Common myeloid progenitor, CD34-positive (primary cell): ENCODE measurements at places on chromosomes 3 and 15.

GRCh38 chr3:196039359-196039758 is 42.5 kb downstream of the TFRC start:
- DNase-seq: no peak

DNA sequence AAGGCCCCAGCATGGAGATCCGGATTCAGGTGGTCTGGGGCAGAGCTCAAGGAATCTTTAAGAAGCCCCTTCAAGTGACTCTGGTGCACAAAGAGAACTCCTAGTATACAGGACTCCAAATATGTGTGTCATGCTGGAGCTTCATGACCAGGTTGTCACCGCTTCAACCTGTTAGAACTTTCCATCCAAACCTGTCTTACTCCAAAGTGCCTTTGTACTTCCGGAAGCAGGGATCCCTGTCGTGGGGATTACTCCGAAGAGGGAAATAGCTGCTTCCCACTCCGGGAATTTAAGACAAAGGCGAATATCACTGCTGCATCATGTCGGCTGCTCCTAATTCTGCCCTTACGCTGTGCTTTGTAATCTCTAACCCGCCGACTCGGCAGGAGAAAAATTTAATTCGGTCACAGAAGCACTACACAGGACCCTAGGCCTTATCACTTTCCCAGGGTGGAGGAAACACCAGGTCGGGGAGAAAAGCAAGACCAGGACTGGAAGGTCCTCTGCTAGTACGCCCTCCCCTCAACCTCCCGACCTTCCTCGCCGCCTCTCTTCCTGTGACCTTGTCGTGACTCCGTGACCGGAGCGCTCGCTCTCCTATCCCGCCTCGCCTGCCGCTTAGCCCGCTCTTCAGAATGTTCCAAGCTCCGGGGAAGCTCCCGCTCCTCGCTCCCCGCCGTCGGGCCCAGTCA is 730 bp downstream of the HIGD1A start:
- peak; percentile 32 for DNase-seq

GRCh38 chr3:64691051-64691450 is 3.3 kb upstream of the ADAMTS9 start:
- no peak for DNase-seq

- no peak for DNase-seq
Observed at GRCh38 chr3:45434996-45435395, 46.6 kb downstream of the LARS2 start.
